ENCODE measurements at places on chromosomes 16 and 17. TPM values are rescaled to one million over a fixed set of nuclear protein-coding genes. Genes with fewer than 3 reads are reported as not detected.
A peak's percentile ranks its signal among the peaks of the same experiment; 100 is the strongest.

DNA sequence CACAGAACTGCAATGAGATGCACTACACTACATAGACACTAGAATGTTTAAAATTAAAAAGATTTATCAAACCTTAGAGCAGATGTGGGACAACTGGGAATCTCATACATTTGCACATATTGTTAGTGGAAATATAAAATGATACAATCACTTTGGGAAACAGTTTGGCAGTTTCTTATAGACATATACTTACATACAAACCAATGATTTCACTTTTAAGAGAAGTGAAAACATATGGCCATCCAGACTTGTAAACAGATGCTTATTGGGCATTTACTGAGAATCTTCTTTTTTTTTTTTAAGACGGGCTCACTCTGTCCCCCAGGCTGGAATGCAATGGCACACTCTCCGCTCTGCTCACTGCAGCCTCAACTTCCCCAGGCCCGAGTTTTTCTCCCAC lies 50.1 kb downstream of the AXIN2 start:
- no peak for DNase-seq

- no peak for DNase-seq
These were observed 12.4 kb upstream of the IL4R start for GRCh38 chr16:27301236-27301861.

DNA sequence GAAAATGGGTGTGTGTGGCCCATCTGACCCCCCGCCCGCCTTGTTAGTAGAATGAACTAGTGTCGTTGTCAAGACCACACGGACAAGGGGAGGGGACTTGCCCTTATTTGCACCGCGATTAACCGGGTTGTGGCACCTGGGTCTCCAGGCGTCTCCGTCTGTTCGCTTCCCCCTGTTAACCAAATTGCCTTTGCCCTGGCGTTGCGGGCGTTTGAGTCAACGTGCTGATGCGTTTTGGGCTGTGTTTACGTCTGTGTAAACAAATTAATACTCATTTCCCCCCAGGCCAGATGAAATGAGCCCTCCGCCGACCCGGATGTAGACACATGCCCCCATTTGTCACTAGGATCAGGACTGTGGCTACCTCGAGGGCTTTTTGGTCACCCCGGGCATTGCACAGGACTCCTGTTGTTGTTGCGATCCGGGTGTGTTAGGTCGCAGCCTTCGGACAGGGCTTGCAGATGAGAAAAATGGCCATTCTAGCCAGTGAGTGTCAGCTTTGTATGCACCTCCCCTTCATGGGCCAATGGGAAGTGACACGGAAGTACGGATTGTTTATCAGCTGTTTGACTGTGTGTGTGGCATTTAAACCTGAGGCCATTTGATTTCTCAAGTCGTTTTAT lies 906 bp downstream of the RBL2 start:
- peak; percentile 55 for DNase-seq

GRCh38 chr16:56617212-56618085 lies 8.1 kb upstream of the MT1E start:
- DNase-seq: no peak

The PCYT2 gene
- 64.9 TPM for total RNA-seq
